ENCODE measurements at places on chromosomes 6 and 20.

DNA sequence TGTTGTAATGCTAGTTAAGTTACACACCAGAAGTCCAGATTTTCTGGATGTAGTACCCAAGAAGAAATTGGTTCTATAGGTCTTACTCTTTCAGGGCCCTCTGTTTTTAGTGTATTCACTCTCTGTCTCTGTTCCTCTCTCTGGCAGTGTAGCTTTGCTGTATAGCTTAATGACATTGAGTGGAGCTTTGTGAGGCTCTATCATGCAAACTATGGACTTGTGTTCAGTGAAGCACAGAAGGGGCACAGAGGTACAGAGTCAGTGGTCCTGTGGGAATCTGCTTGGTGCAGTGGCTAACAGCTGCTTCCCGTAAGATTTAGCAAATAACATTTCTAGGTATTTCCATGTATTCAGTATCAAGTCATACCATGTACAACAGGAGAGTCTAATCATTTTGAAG lies 26.1 kb downstream of the NKX2-4 start:
- no peak for DNase-seq

DNA sequence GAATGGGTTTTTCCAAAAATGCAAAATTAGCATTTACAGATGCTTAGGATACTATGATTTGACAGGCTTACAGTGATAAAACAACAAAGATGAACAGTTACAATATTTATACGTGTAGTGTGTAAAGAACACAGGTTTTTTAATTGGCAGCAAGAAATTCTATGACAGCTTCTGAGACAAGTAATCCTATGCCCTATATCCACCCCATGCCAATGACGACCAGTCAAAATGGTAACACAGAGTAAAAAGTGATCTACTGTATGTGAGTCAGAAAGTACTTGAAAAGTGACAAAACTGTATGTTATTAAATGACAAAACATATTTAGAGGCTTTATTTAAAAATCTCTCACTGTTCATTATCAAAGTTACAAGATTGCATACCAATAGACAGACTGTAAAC lies 99.5 kb downstream of the PRDM1 start:
- no peak for DNase-seq

DNA sequence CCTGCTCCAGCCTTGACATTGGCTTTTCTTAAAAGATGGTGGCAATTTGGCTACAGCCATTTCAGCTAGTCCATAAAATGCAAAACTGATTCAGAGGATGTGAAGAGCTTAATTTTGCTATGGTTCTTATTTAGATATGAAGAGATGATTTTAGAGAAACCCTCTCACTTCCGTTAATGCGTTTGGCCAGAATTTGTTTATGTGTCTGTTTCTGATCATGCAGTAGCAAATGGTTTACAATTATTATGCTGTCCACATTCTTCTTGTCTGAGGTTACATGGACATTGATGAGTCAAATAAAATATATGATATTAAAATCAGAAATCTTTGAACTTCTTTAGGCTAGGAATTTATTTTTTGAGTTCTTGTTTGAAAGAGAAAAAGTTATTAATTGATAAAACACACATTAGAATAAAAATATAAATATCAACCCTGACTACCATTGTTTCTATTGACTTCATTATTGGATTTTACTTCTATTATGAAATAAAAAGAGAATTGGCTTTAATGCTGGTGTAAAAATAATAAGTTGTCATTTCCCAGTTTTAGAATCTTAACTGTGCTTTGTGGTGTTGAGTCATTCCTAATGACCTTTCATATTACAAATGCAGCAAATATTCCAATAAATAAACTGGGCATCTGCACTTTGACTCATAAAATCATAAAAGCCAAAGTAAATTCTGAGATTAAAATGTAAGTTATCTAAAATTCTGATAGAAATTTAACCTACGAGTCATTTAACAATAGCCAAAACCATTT lies 1286.0 kb upstream of the GJE1 start:
- DNase-seq, result no peak

DNA sequence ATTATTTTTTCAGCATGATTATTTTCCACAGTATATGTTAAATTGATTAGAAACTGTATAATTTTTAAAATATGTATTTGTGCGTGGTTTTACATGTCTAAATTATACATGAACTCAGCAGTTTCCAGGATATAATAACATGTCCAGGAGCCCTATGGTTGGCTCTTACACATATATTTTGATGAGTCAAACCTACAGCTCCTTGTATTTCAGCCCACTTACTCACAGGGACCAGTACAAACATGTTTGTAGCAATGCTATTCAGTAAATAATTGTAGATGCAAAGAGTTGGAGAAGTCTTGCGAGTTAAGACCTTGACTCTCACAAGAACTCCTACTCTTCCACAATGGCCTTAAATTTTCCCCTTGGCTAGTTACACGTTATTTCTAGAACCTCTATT lies 107.2 kb upstream of the SASH1 start:
- DNase-seq, result no peak

DNA sequence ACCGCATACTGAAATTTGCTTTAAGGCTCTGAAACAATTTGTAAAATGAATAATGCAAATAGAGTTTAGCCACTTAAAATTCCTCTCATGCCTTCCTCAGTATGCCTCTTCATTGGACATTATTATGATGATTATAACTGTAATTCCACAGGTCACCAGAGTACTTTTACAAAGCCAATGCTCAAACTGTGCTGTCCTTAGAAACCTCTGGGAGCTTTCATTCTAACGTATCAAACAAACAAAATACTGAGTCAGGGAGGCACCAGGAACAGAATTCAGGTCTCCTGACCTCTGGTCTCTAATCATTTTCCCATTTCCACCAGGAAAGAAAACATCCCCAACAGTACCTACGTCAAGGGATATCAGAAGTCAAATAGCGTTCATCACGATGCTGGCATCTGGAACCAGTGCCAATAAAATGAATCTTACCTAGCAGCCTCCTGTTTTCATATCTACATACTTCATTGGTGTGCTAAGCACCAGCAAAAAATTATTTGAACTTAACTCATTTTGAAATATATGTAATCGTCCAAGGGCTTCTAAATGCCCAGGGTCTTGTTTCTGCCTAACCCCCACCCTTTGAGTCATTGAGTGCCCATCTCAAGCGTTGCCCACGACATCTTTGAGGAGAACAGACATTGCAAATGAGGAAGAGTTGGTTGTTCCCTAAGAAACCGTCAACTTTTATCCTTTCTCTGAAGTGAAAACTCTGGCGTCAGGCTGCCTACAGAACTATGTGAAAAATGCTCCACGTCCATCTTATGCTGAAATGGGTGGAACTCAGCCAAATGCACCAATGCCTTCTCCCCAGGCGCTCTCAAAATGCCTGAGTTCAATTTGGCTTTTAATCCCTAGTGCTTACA lies 37.9 kb downstream of the NEDD9 start:
- no peak for DNase-seq

GRCh38 chr20:20266552-20266951 lies 101.4 kb upstream of the INSM1 start:
- DNase-seq, result no peak

DNA sequence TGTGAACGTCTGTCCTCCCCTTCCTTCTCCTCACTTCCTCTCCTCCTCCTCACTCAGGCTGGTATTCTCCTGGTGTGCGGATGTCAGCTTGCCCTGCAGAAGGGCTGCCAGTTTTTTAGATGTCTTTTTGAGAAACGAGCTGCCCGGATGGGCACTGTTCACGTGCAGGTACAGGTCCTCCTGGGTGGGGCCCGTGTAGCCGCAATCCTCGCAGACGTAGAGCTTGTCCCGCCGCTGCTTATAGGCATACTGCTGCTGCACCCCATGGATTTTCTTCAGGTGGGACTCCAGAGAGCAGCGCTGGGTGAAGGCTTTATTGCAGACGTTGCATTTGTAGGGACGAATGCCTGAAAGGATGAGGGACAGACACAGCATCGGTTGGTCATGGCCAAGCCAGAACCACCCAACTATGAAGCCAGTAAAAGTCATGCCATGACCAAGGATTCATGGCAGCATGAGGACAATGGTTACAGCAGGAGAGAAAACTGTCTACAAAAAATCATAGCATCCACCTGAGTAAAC lies 33.0 kb downstream of the OVOL2 start:
- no peak for DNase-seq

- no peak for DNase-seq
Measured at GRCh38 chr6:32045811-32046449, 7.7 kb downstream of the CYP21A2 start.

DNA sequence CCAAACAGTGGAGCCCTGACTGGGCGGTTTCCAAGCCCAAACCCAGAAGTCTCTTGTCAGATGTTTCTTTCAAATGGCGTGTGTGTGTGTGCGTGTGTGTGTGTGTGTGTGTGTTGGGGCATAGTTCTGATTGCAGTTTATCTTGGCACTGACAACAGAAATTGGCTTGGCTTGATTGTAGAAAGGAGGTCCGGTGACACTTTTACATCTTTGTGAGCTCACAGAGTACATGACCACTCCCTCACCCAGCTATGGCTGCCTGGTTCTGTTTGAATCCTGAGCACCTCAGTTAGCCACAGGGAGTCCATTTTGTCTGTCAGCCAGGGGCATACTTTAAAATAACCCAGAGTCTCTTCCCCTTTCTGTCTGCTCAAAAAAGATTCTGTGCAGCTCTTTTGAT lies 276.3 kb downstream of the CD83 start:
- DNase-seq, result no peak

- DNase-seq, result no peak
Measured at GRCh38 chr6:81237226-81237625, 515.3 kb downstream of the TENT5A start.

DNA sequence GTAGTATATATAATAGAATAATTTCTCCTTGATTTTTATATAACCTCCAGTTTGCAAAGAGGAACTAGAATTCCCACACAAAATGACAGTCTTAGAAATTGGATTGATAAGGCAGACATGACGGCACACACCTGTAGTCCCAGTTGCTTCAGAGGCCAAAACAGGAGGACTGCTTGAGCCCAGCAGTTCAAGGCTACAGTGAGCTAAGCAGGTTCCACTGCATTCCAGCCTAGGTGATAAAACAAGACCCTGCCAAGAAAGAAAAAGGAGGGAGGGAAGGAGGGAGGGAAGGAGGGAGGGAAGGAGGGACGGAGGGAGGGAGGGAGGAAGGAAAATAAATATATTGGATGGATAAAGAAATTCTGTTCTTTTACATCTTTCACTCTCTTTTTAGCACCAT lies 77.6 kb upstream of the SASH1 start:
- no peak for DNase-seq

- no peak for DNase-seq
Measured at GRCh38 chr6:133553652-133554051, 312.5 kb downstream of the EYA4 start.

GRCh38 chr20:50993876-50994275 lies 29.0 kb downstream of the KCNG1 start:
- no peak for DNase-seq

- no peak for DNase-seq
Measured at GRCh38 chr6:124028117-124028516, 224.5 kb downstream of the NKAIN2 start.

DNA sequence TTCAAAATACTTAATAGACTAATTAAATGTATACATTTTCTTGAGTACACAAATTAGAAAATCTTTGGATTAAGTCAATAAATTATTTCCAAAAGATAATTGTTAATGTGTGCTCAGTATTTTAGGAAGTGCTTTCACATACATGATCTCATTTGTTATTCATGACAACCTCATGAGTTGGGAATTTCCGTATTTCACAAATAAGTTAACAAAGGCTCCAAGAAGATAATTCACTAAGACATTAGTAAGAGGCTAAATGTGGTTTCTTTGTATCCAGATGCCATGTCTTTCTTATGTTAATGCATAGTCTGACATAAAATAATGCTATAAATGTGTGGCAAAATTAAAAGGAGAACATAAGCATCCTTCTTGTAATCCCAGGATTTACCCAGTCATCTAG lies 79.5 kb upstream of the TCF21 start:
- no peak for DNase-seq

- no peak for DNase-seq
Measured at GRCh38 chr6:157879873-157880254, 56.8 kb downstream of the SNX9 start.

DNA sequence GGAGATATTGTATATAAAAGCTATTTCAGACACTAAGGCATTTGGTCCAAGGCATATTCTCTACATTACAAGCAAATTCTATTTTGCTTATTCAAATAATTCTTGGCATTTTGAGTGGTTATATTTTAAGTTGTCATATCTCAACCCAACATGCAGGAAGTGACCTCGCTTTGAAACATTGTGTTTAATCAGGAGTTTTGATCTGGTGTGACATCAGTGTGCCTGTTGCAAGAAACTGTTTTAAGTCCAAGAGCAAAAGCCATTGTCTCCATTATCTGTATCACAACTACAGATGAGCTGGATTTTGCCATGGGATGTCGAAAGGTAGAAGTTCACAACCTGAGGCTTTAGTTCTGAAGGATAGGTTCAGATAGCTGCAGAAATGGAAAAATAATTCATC lies 509.9 kb upstream of the ID4 start:
- DNase-seq, result no peak

GRCh38 chr6:96649926-96650325 lies 87.0 kb downstream of the FHL5 start:
- DNase-seq, result no peak

DNA sequence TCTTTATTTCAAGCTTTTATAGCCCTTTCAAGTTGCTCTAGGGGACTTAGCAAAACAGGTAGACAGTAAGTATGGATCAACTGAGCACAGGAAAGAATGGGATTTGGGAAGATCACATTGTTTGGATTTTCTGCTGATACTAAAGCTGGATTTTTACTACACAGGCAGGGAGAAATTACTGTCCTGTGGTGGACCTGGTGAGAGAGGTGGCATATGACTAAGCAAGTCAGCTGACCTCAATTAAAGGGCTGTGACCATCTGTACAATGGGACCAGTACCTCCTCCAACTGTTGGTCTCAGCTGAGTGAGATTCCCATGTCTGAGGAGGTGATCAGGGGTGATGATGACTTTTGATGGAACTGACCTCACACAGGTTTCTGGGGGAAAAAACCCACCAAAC lies 28.0 kb downstream of the RREB1 start:
- no peak for DNase-seq

DNA sequence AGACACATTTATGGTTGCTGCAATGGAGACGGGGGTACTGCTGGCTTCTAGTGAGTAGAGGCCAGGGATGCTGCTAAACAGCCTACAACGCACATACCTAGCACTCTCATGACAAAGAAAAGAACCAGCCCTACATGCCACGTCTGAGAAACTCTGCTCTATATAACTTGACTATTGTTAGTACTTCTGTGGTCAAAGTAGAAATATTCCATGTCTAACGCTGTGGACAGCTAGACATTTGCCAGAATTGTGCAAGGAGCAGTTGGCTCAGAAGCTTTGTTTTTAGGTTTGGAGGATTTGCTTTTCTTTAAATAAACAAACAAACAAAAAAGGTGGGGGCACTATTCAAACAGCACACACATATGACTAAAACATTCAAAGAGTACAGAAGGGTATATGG lies 20.5 kb downstream of the UBE2V1 start:
- DNase-seq, result no peak

DNA sequence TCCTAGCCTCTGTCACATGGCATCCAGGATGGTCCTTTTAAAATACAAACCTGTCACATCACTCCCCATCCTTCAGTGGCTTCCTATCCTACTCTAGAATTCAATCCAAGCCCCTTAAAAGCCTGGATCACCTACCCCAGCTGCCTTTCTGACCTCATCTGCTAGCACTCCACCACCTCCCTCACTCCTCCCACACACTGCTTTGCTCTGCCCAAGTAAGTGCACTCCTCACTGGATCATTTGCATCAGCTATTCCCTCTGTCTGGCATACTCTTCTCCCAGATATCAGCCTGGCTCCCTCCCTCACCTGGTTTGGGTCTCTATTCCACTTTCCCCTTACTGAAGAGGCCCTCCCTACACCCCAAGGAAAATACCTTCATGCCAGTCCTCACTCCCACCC lies 10.5 kb downstream of the C6orf136 start:
- no peak for DNase-seq
